CD4-positive, alpha-beta T cell treated with Interleukin-1 beta for 1 hour (primary cell): ENCODE measurements at places on chromosomes 3 and 15.
A peak's percentile ranks its signal among the peaks of the same experiment; 100 is the strongest.

GRCh38 chr3:57221883-57222282 is 5.6 kb upstream of the APPL1 start:
- no peak for DNase-seq

GRCh38 chr15:54159012-54159411 is 180.8 kb downstream of the UNC13C start:
- DNase-seq: no peak

- no peak for DNase-seq
Observed at GRCh38 chr3:42717306-42717705, 14.7 kb upstream of the HHATL start.

DNA sequence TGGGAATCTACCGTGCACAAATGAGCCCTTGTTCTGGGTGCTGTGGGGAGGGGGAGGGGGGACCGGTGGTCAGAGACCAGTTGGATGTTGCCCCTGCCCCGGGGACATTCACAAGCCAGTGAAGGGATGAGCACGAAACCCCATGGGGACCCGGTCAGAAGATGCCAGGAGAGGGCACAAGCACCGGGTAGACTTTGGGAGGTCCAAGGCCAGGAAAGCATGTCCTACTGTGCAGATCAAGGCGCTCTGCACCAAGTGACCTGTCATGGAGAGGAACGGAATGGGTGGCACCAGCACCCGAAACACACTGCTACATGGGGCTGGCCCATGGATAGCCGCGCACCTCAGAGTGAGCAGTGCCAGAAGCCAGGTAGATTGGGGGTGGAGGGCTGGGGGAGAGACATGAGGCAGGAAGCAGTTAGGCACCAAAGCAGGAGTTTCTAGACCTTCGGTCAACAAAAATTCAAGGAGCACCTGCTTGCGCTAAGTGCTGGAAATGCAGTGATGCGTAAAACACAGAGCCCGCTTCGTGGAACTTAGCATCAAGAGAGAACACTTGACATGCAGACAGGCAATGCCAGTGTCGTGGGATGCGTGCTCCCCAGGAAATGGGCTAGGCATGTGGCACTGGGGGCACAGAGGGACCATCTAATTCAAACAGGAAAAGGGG is 99.1 kb downstream of the CPN2 start:
- DNase-seq: no peak

DNA sequence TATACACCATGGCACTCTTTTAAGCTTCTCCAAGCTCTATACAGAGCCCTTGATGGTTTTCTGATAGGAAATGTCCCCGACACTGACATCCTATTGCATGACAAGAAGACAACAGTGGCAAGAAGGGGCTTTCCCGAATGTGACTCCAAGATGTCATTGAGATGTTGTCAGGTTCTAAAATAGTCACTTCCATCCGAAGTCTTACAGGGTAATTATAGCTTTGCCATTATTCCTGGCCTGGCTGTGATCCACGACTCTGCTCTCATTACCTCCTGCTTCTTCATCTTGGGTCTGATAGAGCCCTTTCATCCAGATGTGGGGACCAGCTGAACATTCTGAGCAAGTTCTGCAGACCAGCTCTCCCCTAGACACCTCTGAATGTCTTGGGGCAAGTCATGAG is 40.6 kb upstream of the ADAMTS9 start:
- no peak for DNase-seq

DNA sequence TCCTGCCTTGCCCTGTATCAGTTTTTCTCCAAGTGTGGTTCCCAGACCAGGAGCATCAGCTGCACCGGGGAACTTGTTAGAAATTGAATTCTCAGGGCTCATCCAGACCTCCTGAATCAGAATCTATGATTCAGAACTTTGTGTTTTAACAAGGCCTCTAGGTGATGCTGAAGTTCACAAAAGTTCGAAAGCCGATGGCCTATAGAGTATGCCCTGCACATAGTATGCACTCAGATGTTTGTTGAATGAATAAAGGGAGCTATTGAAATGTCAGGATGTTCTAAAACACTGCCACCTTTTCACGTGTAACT is 664 bp upstream of the LARP6 start:
- no peak for DNase-seq

- no peak for DNase-seq
Observed at GRCh38 chr3:186432189-186432588, 70.2 kb upstream of the DGKG start.

DNA sequence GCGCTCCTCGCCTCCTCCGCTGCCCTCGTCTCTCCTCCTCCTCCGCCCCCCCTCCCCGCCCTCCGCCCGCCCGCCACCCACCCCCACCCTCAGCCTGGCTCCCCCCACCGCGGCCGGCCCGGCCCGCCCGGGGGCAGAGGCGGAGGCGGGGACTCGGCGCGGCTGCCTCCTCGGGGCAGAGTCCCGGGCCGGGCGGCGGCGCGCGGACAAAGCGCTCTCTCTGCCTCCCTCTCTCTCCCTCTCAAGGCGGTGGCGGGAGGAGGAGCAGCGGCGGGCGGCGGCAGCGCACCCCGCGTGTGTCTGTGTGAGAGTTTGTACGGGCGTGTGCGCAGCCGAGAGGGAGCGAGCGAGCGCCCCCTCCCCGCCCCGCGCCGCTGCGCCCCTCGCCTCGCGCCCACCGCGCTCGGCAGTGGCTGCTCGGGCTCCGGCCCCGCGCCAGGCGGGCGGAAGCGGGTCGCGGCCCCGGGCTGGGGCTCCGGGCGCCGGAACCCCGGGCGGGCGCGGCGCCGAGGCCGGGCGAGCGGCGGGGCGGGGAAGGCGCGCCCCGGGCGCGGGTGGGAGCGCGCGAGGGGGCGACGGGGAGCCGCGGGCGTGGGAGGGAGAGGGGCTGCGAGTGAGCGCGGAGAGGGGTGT is at the start of gene IGF2BP2:
Gene IGF2BP2, minus strand, starts transcription at position 37 of the 633 bp plus-strand sequence. CDS start 82 bp downstream, outside the sequence.
- DNase-seq: peak; percentile 41

DNA sequence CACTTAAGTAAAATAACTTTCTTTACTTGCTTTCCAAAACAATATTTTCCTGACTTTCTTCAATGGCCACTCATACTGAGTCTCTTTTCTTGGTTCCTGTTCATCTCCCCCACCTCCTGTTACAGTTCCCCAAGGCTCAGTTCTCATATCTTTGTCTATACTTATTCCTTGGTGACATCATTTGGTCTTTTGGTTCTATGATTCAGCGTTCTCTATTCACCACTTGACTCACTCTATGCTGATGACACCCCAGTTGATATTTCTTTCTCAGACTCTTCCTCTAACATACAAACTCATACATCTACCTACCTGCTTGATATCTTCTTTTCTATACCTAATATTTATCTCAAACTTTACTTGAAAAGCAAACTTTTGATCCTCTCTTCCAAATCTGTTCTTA is 85.0 kb upstream of the P3H2 start:
- no peak for DNase-seq

DNA sequence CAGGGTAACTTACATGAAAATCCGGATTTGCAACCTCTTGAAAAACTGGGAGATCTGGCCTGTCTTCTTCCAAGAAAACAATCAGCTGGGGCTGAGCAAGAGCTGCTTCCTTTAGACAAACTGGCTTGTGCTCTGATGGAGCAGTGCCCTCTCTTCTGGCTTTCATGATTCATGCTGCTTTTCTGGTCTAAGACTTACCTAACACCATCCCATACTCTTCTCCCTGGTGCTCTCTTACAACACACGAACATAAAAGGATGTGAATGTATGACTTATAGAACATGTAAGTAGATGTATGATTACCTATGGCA is 9.9 kb downstream of the TJP1 start:
- no peak for DNase-seq

DNA sequence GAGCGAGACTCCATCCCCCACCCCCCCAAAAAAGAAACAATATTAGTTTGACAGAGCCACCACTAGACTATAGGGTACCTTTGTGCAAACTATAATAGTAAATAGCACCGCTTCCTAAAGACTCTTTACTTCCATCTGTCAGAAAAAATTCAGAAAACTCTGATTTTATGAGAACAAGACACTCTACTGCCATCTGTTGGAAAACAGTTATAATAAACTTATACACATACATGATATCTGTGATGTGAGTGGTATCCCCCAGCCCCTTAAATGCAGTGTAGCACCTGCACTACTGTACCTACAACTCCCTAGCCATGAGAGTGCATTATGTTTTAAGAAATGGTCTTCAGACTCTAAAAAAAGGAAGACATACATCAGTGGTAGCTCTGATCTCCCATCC is 47.1 kb upstream of the CTDSPL start:
- DNase-seq: no peak
